ENCODE measurements at places on chromosomes 7 and 10.

DNA sequence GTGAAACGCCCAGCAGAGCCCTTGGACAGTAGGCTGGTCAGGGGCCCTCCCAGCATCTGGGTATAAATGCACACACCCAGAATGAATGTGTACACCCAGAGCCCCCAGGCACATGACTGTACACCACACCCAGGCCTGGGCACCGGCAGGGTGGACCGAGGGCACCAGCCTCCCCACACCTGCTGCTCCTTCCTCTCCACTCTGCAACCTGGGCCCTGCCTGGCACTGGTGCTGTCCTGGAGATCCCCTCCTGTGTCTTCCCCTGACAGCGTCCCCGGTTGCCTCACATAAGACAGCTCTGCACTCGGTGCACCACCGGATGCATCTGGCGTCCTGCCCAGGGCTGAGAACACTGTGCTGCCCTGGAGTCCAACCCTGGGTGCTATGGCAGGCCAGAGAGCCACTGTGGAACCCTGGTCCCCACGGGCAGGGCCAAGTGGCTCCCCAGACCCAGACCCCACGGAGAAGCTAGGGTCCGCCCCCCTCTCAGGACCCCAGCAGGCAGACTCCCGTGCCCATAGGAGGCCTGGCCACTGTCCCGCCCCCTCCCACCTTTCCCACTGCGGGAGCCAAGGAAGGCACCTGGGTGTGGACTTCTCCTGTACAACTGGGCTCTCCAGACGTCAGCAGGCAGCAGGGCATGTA lies 6.6 kb downstream of the RASGEF1A start:
- DNase-seq: no peak

DNA sequence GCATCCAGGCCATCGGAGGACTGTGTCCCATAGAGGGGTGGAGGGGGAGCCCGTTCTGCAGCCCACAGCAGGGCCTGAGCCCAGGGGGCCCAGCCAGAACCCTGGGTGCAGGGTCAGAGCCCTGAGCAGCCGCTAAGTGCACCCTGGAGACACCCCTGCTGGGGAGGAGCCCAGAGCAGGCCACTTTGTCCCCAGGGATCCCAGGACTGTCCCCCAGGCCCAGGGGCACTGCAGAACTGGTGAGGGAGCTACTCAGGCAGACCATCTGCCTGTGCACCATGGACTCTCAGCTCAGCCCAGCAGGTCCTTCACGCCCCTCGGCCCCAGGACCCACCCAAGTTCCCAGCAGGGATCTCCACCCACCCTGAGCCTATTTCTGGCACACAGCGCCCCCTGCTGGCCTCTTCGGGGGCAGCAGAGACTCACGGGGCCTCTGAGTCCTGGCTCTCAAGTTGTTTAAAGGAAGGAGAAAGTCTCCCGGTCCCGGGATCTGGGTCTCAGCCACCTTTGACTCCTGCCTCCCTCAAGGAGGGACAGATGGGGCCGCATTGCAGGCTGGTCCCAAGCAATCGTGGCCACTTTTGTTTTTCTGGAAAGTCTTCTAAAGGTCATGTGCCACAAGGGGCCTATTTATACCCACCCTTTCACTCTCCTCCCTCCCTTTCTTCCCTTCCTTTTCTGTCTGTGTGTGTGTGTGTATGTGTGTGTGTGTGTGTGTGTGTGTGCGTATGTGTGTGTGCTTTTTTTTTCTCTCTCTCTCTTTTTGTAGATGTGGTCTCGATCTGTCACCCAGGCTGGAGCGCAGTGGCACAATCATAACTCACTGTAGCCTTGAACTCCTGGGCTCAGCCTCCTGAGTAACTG lies 90.3 kb downstream of the MYL10 start:
- peak; percentile 36 for DNase-seq

DNA sequence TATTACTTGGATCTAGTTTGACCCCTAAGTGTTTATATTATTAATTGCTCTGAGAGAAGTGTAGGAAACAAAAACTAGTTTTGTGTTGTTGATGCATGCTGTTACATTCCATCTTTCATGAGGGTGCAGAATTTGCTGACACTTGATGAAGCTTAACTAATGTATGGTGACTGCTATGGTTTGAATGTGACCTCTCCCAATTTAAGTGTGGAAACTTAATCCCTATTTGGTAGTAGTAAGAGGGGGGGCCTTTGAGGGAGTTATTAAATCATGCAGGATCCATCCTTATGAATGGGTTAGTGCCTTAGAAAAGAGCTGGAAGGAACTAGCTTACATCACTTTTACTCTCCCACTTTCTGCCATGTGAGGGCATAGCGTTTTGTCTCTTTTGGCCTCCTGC lies 142.5 kb downstream of the PCLO start:
- no peak for DNase-seq

GRCh38 chr7:78020136-78020873 lies 221.7 kb downstream of the PHTF2 start:
- DNase-seq: peak; percentile 69

Measured in HT1080 (cell line).